ENCODE measurements at places on chromosomes 12 and 14.
A peak's percentile ranks its signal among the peaks of the same experiment; 100 is the strongest.

GRCh38 chr12:49527361-49528130 lies 11.3 kb upstream of the KCNH3 start:
- no peak for DNase-seq

DNA sequence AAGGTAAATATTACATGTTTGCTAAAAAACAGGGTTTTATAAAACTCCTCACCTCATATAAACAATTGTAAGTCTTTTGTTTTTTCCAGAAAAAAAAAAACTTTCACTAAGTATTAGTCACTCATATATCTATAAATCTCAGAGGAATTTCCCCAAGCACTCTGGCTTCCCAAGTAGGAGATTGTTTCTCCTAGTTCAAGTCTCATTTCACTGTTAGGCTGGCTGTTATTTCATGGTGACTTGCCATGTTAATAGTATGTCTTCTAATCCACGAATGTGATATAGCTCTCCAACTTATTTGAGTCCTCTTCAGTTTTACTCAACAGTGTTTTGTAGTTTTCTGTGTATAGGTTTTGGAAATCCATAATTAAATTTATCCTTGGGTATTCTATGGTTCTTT lies 61.6 kb downstream of the CAPZA3 start:
- no peak for DNase-seq

- DNase-seq = no peak
Measured at GRCh38 chr12:18313306-18313705, 52.0 kb downstream of the PIK3C2G start.

- no peak for DNase-seq
Measured at GRCh38 chr12:40336573-40337199, 111.9 kb downstream of the LRRK2 start.

- no peak for DNase-seq
Measured at GRCh38 chr12:120668868-120669840, 17.8 kb upstream of the MLEC start.

- DNase-seq = no peak
Measured at GRCh38 chr14:70332015-70332414, 27.5 kb downstream of the COX16 start.

DNA sequence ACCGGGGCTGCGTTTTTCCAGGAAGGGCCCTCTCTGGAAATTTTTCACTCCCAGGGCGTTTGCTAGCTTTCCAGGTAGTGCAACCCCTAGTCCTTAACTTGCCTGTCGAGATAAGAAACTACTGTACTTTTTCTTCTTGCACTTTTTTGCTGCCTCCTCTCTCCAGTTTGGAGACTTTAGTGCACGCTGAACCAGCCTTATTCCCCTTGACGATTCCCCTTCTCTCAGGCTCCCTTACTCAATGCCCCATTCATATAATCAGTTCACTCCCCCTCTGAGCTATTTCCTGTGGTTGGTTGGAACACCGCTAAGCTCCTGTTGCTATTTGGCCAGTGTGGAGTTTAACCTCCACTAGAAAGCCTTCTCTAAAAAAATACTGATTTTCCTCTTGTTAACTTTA lies 682 bp downstream of the CREBL2 start:
- no peak for DNase-seq

- no peak for DNase-seq
Measured at GRCh38 chr14:101175731-101176534, 272.4 kb upstream of the RTL1 start.

GRCh38 chr12:98939350-98939749 lies 294.3 kb downstream of the APAF1 start:
- no peak for DNase-seq

GRCh38 chr14:99522934-99523703 lies 41.9 kb downstream of the CCNK start:
- no peak for DNase-seq

DNA sequence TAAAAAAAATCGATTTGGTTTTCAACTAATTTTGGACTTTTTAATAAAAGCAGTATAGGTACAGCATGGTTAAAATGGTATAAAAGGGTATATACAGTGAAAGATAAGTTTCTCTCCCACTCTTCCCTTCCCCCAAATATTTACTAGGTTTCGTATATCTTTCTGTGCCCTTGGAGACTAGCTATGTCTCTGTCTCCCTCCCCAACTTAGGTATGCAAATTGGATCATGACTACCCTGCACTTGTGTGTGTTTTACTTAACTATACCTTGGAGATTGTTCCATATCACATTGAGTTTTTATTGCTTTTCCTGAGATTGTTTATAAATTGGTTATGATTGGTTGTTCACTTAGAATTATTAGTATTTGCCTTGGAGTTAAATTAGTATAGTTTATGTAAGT lies 19.4 kb downstream of the AEBP2 start:
- no peak for DNase-seq

DNA sequence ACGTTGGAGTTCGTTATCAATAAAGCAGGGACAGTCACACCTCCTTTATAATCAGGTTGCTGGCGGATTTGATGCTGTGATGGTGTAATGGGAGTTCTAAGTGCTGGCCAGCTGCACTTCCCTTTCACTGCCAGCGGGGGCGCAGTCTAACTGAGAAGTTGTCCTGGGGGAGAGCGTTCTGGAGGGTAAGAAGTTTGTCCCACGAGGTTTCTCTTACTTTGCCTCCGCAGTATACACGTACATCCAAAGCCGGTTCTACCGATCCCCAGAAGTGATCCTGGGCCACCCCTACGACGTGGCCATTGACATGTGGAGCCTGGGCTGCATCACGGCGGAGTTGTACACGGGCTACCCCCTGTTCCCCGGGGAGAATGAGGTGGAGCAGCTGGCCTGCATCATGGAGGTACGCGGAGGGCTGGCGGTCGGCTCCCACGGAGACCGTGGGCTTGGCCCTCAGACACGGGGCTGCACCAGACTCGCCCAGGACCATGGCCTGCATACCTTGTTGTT lies 42.7 kb downstream of the DYRK4 start:
- peak; percentile 86 for DNase-seq

- no peak for DNase-seq
Measured at GRCh38 chr14:65045006-65045405, 57.3 kb downstream of the MAX start.

- no peak for DNase-seq
Measured at GRCh38 chr12:75623631-75624154, 112.3 kb upstream of the KRR1 start.

- DNase-seq = no peak
Measured at GRCh38 chr12:50595667-50596066, 90.9 kb downstream of the DIP2B start.

DNA sequence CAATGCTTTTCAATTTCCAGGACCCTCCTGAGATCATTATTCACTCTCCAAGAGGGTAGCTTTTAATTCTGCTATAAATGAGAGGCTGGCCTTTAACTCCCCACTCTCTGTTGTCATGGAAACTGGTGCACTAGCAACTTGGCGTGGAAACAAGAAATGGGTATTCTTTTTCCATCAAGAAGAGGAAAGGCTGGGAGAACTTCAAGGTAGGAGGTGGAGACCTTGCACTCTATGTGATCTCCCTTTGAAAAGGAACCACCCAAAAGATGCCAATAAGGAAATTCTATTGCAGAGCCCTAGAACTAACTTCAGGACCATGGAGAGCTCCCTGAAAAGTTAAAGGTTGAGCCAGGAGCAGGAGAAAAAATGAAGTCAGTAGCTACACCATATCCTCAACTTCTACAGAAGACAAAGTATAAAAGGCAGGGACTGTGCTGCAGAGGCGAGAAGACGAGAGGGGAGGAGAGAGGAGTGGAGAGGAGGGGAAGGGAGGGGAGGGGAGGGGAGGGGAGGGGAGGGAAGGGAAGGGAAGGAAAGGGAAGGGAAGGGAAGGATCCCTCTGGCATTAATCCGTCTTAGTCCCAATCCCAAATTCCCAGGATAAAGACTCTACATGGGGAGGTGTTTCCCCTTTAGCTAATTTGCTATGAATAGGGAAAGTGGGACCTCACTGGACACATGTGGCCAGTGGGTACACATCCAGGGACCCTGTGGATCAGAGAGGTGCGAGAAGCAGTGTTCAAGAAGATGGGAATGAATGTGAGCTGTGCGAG lies 46.7 kb upstream of the FICD start:
- DNase-seq = no peak

DNA sequence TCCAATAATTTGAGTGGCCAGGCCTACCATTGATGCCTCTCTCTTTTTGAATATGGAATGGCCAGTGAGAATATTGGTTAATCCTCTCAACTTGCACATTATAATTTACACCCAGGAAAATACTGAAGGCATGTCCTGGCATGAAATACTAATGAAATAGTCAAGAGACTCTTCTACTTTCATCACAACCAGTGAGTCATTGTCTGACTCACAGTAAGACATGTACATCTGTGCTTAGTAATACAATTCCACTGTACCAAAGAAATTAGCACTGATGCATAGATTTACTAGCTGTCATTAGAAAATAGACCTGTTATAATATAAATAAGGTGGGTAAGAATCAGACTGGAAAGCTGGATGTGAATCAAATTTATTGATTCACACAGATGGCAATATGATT lies 31.6 kb downstream of the KCNC2 start:
- DNase-seq = no peak

- DNase-seq = no peak
Measured at GRCh38 chr12:93179792-93180191, 197.9 kb upstream of the NUDT4 start.

DNA sequence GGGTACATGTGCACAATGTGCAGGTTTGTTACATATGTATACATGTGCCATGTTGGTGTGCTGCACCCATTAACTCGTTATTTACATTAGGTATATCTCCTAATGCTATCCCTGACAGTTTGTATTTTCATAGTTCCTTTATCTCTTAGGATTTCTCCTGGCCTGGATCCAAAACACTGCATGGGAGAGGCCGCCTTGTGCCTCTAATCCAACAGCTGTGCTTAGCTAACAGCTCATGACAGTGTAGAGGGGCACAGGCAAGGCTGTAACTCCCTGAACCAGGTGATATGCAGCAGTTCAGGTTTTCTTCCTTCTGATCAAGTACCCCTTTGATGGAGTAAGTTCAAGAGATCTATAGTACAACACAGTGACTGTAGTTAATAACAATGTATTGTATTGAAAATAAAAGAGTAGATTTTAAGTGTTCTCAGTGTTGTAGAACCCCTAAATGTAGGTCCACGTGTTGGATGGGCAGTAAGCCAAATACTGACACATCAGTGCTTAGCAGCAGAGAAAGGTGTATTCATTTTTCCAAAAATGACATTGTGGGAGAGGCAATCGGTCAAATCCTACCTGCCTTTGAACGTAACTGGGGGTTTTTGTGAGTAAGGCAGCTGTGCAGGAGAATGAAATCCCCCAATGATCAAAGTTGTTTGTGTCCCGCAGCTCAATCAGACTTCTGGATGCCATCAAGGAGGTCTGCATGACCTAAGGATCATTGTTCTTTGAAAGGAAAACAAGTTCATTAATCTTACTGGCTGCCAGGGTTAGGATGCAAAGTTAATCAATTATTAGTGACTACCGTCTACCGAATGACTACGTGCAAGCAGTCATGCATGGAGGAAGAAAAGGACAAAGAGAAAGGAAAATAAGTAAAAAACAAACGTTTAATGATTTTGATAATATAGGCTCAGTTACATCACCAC lies 89.3 kb upstream of the FGD4 start:
- no peak for DNase-seq

DNA sequence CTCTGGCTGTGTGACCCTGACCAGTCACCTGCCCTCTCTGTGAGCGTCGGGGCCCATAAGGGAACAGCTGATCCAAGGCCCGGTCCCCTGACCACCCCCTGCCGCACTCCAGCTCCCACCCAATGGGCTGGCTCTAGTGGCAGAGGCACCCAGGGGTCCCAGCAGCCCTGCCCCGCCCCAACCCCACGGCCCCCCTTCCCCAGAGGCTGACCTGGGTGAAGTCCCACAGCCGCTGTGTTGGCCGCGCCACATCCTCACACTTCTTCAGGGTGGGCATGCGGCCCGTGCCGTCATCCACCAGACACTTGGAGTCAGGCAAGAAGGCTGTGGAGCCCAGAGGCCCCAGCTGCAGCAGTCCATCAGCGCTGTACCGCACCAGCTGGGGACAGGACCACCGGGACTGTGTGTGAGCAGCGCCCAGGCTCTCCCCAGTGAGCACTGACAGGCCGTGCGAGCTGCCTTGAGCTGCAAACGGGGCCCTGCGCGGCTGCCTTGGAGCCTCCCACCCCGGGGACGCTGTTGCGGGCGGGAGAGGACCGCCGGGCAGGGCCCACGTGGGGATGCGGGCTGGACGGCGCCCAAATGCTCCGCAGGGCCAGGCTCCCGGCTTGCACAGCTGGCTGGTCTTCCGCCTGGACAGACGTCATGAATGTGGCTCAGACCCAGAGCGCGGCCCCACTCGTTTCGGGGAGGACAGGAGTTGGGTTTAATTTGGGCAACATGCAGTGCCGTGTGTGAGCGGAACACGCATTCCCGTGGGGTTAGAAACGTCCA lies 53.5 kb downstream of the NOC4L start:
- no peak for DNase-seq

- no peak for DNase-seq
Measured at GRCh38 chr12:16669756-16670155, 63.8 kb upstream of the LMO3 start.

- no peak for DNase-seq
Measured at GRCh38 chr12:31527083-31527482, 63.9 kb downstream of the DENND5B start.

- no peak for DNase-seq
Measured at GRCh38 chr14:96261053-96261452, 5.0 kb downstream of the BDKRB1 start.

DNA sequence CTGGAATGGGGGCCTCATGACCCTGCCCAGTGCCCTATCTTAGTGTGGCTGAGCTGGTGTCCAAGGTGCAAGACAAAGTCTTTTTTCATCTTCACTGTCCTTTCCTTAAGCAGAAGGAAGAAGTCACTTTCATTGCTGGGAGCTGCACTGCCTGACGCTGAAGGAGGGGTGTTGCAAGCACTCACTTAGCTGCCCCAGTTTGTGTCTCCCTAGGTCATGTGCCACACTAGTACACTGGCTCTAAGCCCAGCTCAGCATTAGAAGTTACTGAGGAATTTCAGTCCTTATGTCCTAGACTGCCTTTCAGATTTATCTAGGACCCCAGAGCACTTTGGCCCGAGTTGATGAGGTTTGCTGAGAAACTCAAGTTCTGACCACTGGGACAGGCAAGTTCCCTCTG lies 952.0 kb upstream of the USP15 start:
- no peak for DNase-seq

DNA sequence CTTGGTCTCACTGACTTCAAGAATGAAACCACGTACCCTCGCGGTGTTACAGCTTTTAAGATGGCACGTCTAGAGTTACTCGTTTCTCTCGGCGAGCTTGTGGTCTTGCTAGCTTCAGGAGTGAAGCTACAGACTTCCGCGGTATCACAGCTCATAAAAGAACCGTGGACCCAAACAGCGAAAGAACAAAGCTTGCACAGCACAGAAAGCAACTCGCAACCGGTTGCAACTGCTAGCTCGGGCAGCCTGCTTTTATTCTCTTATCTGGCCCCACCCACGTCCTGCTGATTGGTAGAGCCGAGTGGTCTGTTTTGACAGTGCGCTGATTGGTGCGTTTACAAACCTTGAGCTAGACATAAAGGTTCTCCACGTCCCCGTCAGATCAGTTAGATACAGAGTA lies 4.2 kb upstream of the CLEC4C start:
- DNase-seq = no peak

- DNase-seq = no peak
Measured at GRCh38 chr12:117093918-117094630, 5.1 kb downstream of the TESC start.

- DNase-seq = no peak
Measured at GRCh38 chr14:89332031-89332430, 85.0 kb downstream of the FOXN3 start.
